ENCODE measurements at places on chromosomes 6 and 20. TPM values are rescaled to one million over a fixed set of nuclear protein-coding genes. Genes with fewer than 3 reads are reported as not detected.

Gene OR2B6
- not detected for total RNA-seq

Gene PRRT1
- total RNA-seq = 0.40 TPM

Gene SEMG1
- not detected for total RNA-seq

Gene ABHD12
- total RNA-seq = 29.4 TPM

Gene RIMS1
- total RNA-seq = 0.48 TPM

Gene TCP11
- total RNA-seq = not detected

Gene BACH2
- 0.76 TPM for total RNA-seq

Gene UST
- total RNA-seq = 3.0 TPM

Gene CHRNA4
- not detected for total RNA-seq

Gene OOEP
- total RNA-seq = 0.36 TPM

Gene C20orf202
- 0.24 TPM for total RNA-seq

Gene TDRD6
- 0.08 TPM for total RNA-seq
